Stimulated activated CD8-positive, alpha-beta memory T cell treated with anti-CD3 and anti-CD28 coated beads, Interleukin-4, amount 100 ng/mL, for 1 hour (primary cell): ENCODE measurements at places on chromosomes 1 and 21.

GRCh38 chr1:229567109-229567868 lies 8.8 kb upstream of the ABCB10 start:
- no peak for DNase-seq

DNA sequence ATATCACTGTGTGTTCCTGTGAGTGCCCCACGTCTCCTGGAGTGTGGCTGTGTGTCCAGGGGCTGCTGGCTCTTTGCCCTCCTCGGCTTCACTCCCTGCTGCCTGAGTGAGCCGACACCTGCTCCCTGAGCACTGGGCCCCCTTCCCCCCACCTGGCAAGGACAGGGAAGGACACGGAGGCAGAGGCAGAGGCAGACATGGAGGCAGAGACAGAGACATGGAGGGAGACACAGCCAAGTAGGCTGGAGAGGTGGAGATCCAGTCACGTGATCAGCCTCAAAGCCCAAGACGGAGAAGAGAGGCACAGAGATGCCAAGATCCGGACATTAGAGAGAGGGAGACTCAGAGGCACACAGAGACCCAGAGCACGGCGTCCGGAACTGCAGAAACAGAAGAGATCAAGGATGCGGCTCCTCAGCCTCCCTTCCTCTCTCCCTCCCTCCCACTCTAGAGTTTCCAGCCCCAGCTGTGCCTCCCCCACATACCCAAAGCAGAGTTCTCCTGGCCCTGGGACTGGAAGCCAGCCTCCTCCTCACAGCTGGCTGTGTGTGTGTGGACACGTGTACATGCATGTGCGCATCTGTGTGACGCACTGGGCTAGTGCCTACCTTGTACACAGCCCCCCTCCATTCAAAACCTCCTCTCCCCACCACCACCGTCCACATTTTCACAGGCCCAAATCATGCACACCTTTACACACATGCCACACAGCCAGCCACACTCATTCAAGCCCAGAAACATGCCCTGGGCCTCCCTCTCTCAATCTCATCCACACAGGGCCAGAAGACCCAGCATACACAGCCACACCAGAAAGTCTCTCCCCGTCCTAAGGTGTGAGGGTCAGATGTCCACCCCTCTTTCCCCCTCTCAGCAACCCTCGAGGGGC lies 39.1 kb upstream of the WASF2 start:
- no peak for DNase-seq

DNA sequence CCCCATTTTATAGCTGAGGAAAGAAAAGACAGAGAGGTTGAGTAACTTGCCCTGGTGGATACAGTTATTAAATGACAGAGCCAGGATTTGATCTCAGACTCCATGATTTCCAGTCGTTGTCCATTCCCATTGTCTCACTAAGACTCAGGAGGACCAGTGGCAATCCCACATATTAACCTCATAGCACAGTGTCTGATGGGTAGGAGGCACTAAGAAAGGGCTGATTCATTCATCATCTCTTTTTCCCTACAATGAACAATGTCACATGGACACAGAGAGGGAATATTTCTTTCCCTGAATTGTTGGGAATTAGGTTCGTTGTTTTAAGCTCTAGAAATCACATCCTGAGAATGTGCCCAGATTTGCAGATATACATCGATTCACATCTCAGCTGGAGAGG lies 99.9 kb downstream of the PBX1 start:
- DNase-seq, result no peak

- peak; percentile 5 for DNase-seq
Measured at GRCh38 chr1:28737307-28738132, 780 bp downstream of the YTHDF2 start.

DNA sequence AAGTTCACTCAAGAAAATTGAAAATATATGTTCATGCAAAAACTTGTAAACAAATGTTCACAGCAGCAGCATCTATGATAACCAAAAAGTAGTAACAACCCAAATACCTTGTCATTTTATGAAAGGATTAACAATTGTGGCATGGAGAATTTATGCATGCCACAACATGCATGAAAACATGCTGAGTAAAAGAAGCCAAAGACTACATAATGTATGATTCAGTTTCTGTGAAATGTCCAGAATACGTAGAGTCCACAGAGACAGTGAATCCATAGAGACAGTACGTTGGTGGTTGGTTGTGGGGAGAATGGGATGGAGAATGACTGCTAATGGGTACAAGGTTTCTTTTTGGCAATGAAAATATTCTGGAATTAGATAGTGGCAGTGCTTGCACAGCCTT lies 148.7 kb downstream of the MAST2 start:
- no peak for DNase-seq

- DNase-seq, result no peak
Measured at GRCh38 chr1:39136638-39137037, 67.9 kb upstream of the MACF1 start.

DNA sequence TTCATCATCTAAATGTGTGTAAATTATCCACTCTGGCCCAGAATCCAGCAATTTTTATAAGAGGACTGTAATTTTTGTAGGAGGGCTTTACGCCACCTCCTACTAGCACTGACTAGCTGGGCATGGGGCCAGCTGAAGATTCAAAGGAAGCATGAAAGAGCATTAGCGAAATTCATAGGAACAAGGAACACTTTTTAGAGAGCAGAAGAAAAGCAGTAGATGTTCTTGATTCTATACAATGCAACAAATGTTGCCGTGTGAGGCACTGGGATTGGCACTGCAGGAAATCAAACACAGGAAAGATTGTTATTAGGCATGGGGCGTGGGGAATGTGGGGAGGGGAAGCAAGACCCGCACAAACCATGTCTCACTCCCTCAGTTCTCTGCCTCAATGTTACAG lies 58.4 kb upstream of the PARP1 start:
- DNase-seq, result no peak

- no peak for DNase-seq
Measured at GRCh38 chr21:35252831-35253230, 203.7 kb upstream of the RUNX1 start.

- DNase-seq, result no peak
Measured at GRCh38 chr1:175679981-175680652, 63.3 kb downstream of the TNR start.

DNA sequence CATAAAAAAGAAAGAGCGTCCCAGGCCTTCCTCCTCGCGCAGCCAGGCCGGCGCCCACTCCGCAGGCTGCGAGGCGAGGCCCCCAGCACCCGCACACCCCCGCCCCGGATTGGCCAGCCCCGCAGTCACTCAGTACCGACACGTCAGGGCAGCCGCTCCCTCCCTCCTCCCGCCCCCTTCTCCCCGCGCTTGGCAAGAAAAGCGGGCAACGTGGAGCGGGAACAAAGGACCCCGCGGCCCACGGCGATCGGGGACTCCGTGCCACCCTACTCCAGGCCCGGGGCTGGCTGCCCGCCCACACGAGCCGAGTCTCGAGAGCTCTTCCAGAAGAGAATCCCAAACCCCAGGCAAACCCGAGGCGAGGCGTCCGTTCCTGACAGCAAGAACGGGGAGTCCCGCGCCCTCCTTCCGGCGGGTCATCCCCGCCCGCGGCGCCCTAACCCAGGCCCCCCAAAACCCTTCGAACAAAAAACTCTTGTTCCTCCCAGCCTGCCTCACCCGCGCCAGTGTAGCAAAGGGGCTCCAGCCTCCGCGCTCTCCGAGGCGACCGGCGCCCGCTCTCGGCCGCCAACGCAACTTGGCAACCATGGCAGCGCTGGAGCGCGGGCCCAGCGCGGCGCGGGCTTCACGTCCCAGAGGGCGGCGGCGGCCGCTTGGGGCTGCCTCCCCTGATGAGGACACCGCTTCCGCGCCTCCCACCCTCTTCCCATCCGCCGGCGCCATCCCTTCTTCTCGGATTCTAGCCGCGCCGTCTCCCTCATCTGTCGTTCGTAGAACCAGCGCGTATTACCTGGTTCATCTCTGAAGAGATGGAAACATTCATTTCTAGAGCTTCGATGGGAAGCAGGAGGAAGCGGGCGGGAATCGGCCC lies 645 bp downstream of the IVNS1ABP start:
- peak; percentile 79 for DNase-seq

GRCh38 chr1:18118491-18118890 lies 10.9 kb downstream of the IGSF21 start:
- no peak for DNase-seq

DNA sequence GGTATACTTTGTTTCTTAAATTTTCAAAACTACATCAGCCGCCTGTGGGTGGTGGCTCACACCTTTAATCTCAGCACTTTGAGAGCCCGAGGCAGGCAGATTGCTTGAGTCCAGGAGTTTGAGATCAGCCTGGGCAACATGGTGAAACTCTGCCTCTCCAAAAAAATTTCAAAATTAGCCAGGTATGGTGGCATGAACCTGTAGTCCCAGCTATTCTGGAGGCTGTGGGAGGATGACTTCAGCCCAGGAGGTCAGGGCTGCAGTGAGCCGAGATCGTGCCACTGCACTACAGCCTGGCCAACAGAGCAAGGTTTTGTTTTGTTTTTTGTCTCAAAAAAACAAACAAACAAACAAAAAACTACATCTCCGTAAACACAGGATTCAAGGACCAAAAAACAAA lies 3.3 kb downstream of the EYA3 start:
- DNase-seq, result no peak

- DNase-seq, result no peak
Measured at GRCh38 chr1:114323959-114324661, 170.4 kb upstream of the SYT6 start.

GRCh38 chr21:41726970-41727783 lies 39.7 kb downstream of the RIPK4 start:
- DNase-seq, result no peak

GRCh38 chr1:57377339-57378139 lies 46.3 kb downstream of the DAB1 start:
- DNase-seq, result no peak

DNA sequence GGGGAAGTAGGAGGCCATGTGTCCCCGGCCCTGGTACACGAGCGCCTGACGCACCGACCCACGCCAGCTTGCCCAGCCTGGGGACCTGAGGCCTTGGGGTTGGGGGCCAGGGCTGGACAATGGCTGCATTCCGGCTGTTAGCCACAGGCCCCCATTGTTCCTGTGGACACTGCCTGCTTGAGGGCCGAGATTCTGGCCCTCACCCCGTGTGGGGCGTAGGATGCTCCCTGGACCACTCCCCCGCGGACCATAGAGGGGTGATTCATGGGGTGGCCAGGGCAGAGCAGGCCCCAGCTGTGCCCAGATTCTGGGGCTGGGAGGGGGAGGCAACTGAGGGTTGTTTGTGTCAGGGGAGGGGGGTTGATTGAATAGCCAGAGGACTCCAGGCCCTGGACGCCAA lies 11.7 kb downstream of the POU3F1 start:
- DNase-seq, result no peak

DNA sequence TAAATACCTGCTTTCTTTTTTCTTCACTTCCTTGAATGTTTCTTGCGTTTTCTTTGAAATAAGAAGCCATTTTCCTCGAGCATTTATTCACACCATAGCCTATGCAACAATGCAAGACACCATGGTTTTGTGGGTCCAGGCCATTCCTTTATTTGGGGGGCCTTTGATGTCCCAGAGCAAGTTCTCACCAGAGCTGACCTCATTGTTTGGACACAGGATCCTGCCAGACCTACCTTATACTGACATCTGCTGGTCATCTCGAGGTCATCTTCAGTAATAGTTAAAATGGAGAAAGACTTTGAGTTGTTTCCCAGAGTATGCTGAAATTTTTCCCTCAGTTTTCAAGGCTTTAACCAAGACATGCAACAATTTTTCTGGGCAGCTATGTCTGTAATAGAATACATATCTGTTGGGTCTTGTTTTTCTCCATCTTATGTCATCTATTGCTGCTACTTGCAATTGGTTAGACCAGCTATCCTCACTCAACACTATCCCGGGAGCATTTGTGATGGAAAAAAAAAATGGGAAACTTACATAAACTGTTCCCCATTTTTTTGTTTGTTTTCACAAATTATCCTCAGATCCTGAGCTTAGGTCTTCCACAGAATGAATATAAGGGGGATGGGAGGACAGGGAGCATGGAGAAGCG lies 34.0 kb upstream of the BACE2 start:
- no peak for DNase-seq

GRCh38 chr1:88484881-88485280 lies 199.2 kb upstream of the PKN2 start:
- no peak for DNase-seq

GRCh38 chr1:91799159-91799558 lies 86.8 kb downstream of the TGFBR3 start:
- DNase-seq, result no peak

DNA sequence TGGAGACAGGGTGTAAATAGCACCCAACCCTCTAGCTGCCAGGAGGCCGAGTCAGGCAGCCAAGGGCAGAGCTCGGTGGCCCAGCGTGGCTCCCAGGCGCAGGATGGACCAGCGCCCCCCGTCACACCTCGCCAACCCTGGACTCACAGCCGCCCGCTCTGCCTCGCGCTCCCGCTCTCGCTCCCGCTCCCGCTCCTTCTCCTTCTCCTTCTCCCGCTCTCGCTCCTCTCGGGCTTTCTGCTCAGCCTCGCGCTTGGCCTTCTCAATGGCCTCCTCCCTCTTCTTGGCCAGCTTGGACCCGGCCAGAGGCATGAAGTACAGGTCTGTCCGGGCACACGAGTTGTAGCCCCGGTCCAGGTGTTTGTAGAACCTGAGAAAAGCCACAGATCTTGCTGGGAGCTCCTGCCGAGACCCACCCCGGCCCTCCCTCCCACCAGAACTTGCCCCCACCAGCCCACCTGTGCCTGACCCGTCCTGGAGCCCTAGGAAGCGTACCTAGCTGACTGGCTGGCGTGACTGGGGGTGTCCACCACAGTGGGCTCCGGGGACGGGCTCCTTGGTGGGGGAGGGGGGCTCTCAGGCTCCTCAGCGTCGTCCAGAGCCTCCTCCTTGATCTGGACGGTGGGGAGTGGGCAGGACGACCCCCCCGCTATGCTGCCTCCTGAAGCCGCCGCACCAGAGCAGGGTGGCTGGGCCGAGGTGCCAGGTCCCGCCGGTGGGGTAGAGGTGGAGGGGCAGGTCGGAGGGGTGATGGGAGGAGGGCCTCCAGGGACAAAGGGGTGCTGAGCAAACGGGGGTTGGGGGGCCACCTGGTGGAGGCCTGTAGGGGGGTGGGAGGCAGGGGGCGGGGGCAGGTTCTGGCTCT lies 41.9 kb downstream of the SLC45A1 start:
- DNase-seq, result no peak

GRCh38 chr1:228228601-228229074 lies 20.8 kb downstream of the OBSCN start:
- no peak for DNase-seq

- no peak for DNase-seq
Measured at GRCh38 chr1:172356620-172357019, 63.9 kb upstream of the C1orf105 start.

DNA sequence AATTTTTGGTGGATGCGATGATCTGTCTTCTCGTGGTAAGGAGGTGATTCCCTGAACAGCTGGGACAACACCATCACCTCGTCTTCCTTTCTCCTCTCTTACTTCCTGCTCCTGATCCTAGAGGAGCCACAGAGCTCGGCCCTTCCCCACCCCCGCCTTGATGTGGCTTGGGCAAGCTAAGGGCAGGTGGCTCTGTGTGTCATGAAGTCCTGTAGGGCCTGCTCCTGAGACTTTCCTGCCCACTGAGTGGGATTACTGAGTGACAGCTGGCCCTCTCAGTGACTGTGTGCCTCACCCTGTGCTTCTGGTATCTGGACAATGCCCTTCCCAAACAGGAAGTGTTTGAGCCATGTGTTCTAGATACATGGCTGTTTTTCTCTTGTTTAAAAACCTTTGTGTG lies 153.0 kb downstream of the KCNJ6 start:
- DNase-seq, result no peak

- DNase-seq, result no peak
Measured at GRCh38 chr1:8551057-8551456, 233.1 kb downstream of the SLC45A1 start.
